ENCODE measurements at places on chromosomes 11 and 22. TPM values are rescaled to one million over a fixed set of nuclear protein-coding genes. Genes with fewer than 3 reads are reported as not detected.

- no peak for DNase-seq
Measured at GRCh38 chr11:13287036-13287435, 9.4 kb downstream of the BMAL1 start.

- DNase-seq: no peak
Measured at GRCh38 chr11:126476977-126477376, 121.5 kb downstream of the ST3GAL4 start.

GRCh38 chr11:113048820-113049768 is 87.9 kb downstream of the NCAM1 start:
- DNase-seq: no peak

Gene NUP50
- 61.9 TPM for total RNA-seq
